ENCODE measurements at places on chromosomes 12 and 14.

DNA sequence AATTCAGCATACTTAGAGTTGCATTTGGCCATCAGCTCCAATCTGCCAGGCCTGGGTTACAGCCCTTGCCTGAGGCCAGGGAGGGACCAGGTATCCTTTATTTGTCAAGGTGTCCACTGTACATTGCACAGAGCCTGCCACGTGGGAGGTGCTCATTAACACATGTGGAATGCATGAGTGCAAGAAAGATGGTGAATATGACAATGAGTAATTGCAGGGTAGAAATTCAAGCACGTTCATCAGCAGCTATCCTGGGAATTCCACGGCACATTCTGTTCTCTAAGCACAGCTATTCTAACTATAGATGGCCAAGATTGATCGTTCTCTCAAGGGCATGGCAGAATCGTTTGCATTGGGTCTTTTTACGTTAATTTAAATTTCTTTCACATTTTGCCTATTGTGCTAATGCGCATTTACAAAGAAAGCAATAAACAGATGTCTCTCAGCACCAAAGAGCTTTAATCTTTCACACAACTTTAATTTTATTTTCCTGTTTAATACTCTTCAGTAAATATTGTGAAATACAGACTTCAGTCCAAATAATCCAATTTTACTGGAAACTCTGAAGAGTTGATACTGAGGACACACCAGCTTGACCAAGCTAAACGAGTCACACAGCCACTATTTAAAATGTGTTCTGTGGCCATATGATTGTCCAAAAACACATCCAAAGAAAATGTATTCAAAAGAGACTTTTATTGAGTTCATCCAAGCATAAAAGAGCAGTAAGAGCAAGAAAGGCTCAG is 1025.7 kb upstream of the TMEM132C start:
- no peak for DNase-seq

GRCh38 chr14:87184180-87184579 is 808.8 kb downstream of the GALC start:
- DNase-seq: no peak

GRCh38 chr12:30902001-30902400 is 24.5 kb upstream of the TSPAN11 start:
- no peak for DNase-seq

DNA sequence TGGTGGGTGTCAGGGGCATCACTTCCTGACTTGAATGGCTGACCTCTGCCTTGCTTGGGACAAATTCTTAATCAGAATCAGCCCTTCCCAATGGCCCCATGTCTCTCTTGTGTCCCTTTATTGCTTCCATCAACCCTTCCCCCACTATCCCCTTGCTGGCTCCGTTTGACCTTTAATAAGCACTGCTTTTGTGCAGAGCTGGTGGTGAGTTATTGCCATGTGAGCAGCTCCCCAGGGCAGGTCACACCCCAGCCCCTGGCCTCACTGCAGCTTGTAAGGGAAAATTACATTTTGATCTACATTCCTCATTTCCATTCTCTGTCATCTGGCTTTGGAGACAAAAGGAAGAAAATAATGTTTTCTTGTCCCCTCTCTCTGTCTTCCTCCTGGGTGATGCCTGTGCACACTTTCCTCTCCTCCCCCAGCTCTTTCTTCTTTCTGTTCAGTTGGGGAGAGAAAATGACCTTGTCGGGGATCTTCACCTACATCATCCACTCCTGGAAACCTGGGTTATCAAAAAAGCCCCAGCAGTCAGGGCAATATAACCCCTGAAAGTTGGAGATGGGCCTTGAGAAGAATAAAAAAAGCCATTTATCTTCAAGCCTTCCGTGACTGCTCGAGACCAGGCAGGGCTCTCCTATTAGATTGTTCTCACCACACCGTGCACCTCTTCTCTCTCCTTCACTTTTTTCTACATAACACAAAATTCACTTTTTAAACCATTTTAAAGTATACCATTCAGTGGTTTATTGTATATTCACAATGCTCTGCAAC is 100.4 kb upstream of the SRRM4 start:
- DNase-seq: no peak

- no peak for DNase-seq
These were observed 35.0 kb downstream of the CRADD start for GRCh38 chr12:93712200-93712599.

DNA sequence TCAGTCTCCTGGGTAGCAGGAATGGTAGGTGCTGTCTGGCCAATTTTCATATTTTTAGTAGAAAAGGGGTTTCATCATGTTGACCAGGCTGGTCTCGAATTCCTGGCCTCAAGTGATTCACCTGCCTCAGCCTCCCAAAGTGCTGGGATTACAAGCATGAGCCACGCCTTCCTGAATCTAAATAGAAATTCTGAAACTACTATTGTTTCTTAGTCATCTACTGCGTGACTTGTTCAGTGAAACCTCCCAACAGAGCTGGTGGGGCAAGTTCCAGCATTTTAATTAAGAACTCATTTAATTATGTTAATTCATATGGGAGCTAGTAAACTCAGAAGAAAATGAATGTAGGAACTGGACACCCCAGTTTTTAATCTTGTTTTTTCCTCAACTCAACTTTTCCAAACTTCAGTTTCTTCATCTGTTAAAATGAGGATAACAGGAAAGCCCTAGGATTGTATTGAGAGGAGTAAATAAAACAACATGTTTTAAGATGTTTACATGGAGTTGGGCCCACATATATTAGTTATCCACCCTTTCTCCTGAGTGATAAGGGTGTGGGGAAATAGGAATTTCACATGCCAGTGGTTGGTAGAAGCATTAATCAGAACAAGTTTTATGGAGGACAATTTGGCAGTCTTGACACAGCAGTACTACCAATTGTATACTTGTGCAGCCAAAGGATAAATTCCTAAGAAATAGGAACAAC is 335.8 kb upstream of the E2F7 start:
- DNase-seq: no peak

- DNase-seq: peak; percentile 47
These were observed 682 bp downstream of the CREBL2 start for GRCh38 chr12:12612358-12612757.

DNA sequence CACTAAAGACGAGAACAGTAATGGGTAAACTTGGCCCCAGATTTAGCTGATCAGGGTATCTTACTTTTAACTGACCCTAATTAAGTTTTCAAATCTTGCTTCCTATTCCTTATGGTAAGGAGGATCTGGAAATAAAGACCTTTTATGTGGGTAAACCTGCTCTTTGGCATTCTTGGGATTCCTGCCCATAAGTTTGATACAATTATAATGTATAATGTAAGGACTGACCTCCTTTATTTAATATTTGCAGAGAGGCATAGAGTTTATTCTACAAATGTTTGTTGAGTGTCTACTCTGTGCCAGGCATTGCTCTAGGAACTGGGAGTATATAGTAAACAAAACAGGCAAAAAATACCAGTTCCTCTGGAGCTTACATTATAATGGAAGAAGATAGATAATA is 4.4 kb upstream of the PRDM4 start:
- DNase-seq: no peak

DNA sequence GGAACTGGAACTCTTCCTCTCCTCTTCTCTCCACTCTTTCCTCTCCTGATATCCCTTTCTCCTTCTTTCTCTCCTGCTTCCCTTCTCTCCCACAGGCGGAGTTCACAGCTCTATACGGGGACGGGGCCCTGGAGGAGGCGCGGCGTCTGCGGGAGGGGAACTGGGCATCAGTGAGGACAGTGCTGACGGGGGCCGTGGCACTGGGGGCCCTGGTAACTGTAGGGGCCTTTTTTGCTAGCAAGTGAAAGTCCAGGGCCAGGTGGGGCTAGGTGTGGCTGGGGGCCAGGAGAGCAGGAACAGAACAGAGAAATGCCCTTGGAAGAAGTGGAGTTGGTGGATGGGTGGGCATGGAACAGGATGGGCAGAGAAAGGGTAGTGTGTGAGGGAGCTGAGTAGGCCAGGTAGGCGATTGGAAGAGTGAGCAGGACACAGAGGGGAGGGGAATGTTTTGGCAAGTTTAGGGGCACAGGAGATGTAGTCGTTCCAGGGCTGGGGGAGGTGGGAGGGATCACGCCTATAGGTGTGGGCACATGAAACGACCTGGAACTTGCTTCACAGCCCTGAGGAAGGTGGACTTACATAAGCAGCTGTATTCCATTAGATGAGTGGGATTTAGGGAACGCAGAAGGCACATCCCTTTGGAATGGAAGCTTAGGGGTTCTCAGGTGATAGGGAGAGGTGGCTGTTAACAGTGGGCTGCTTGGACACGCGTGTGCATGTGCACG is 2.2 kb downstream of the BCL2L2 start:
- DNase-seq: no peak

- no peak for DNase-seq
These were observed 496 bp upstream of the ISCU start for GRCh38 chr12:108561852-108562347.

DNA sequence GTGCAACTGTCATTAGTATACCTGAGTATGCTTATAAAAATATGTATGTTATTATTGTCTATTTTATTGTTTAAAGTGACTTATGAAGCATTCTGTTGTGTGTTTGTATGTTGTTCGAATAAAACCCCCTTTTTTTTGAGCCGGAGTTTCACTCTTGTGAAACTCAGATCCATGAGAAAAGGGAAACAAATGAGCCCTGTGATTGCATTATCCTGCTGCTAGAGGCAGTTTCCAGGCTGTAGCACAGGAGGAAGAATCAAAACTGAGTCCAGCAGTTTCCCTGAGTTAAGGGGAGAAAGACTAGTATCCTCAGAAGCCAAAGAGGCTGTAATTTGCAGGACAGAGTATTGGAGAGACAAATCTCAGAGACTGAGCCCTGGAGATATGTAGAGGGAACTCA is 12.5 kb downstream of the SGPP1 start:
- DNase-seq: no peak

DNA sequence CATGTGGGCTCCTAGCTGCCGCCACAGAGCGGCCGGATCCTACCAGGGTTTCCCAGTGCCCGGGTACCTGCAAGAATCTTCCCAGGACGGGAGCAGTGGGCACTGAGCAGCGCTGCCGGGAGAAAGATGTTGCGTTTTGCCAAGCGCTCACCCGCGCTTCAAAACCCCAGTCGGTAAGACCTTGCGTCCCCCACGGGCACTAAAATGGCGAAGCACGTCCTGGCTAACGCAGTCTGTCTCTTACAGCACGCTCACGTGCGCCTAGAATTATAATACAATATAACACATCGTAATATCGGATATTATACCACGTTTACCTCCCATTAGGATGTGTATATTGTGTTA is 35.1 kb upstream of the TBX5 start:
- no peak for DNase-seq

DNA sequence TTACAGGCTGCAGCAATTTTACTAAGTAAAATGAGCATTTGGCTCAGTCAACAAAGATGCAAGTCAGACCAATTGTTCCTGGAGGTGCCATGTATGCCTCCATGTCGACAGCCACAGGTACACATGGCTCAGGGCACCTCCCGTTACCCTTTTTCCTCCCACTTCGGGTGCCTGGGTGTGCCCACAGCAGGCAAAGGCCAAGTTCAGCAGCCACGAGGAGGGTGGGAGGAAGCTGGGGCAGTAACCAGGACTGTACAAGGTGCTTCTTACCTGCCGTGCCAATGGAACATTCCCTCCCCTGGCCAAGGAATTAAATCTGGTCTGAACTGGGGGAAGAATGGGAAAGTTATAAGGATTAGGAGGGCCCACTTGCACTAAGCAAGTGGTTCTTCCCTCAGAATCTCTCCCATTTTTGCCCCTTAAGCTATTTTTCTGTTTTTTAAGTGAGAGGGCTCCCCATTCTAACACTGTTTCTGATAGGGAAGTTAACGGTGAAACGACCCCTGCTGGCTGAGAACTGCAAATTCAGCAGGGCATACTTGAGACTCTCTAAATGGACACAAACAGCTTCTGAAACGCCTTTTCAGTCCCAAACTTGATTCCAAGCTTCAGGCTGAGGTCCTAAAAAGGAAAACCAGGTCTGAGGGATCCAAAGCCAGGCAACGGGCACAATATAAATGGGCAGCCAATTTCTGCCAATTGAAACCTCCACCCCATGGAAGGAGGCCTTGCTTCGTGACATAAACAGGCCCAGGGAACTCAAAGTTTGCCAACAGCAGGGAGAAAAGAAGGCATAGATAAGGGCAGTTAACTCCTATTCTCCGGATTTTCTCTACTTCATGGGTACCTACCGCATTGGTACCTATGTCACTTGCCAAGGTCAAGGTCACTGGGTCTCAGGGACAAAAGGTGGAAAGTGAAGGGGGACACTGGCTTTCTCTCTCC is 24.8 kb downstream of the CLECL1 start:
- peak; percentile 82 for DNase-seq

- DNase-seq: no peak
These were observed 85.7 kb downstream of the PAPOLA start for GRCh38 chr14:96587823-96588385.

GRCh38 chr14:76866456-76866855 is 40.2 kb downstream of the LRRC74A start:
- DNase-seq: no peak

DNA sequence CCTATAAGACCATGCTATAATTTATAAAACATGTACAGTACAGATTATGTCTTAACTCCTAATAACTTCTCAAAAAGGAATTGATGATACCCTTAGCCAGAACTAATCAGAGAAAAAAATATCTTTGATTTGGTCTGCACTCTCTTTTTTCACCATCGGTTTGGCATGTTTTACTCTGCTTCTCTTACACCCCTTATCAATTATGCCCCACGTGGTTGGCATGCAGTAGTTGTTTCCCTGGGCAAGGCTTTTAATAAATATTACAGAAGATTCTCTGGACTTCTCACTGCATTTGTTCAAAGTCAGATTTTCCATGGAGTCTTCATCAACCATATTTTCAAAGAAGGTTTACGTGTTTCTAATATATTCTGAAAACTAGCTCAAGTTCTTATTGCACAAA is 167.4 kb upstream of the LRIG3 start:
- no peak for DNase-seq

- no peak for DNase-seq
These were observed 49.5 kb upstream of the DIO3 start for GRCh38 chr14:101511620-101512375.

GRCh38 chr12:93242154-93242972 is 135.4 kb upstream of the NUDT4 start:
- DNase-seq: no peak

DNA sequence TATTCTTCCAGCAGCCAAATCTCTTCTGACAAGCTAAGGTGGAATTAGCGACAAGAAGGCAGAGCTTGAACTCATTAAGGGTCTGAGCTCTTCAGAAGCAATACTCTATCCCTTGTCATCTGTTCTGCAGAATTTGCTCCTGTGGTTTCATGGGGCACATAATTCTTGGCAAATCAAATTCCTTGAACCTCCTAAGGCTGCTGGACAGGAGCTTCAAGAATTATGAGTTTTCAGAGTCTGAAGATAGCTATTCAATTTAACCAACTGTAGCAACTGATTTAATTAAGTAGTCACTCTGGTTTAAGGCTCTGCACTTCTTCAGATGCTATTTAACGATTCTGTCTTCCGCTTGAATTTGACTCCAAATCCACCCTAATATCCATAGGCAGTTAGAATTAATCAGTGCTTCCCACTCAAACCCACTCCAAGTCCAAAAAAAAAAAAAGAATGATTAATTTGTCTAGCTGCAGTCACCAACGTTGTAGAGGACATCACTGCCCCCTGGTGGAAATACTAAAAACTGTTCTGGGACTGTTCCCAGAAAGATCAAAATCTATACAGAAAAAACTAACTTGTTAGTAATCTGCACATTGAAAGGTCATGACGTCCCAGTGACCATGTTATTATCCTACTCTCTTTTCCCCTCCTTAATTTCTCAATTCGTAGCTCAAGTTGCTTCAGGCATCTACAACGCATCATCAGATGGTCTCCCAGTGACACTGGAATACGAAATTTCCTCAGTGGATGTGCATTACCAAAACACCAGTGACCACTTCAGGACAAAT is 169.9 kb downstream of the KIF21A start:
- DNase-seq: peak; percentile 39

GRCh38 chr14:81281332-81281731 is 60.6 kb upstream of the GTF2A1 start:
- DNase-seq: no peak

Data from CD4-positive, alpha-beta T cell treated with Interleukin-21 for 1 hour (primary cell).